ENCODE measurements at places on chromosomes 7 and 10.

- DNase-seq: no peak
These were observed 27.3 kb downstream of the ANXA11 start for GRCh38 chr10:80177781-80178636.

DNA sequence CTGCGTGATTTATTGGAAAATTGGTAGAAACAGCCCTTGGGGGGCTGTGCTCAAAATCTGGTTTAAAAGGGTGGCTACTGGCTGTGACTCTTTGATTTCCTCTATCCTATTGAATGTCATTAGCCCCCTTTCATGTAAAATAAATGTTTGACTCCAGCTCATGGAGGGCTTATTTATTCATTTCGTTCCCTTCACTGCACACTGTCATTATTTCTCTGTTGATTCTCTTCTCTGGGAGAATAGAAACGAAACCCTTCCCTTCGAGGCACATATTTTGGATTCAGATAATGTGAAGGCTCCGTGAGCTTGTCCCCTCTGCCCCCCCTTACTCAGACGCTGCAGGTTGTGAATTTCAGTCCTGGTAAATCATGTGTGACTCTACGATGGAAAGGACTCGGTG lies 203.9 kb upstream of the GPR26 start:
- no peak for DNase-seq

- peak; percentile 68 for DNase-seq
These were observed 350.0 kb downstream of the CRPPA start for GRCh38 chr7:16071246-16071857.

DNA sequence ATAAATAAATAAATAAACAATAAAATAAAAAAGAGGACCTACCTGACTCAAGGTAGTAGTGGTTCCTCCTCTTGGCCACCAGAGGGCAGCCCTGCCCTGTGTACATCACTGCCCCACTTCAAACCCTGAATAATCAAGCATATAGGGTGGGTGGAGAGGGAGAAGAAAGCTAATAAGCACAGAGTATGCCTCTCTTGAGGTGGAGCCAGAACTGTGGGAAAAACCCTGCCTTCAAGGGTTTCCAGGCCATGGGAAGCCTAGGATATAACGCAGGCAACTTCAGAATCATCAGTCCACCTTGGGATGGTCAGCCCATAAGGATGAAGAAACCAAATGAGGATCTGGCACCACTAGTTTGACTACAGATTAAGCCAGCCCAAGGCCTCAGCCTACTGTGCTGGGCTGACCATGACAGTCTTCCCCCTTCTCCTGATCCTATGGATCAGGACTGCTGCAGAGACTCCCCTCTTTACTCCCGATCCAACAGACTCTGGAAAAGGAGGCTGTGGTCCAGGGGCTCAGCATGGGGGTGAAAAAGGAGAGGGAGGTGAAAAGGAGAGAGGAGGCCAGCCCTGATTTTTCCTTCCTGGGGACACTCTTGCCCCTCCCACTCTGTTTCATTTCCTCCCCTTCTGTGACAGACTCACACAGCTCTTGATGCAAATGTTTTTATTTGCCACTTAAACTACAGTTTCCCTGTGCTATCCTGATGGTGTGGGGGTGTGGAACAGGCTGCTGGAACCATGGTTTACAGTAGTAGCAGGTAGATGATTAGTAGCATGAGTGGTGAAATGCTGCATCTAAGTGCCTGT lies 10.1 kb downstream of the AVPI1 start:
- peak; percentile 52 for DNase-seq

DNA sequence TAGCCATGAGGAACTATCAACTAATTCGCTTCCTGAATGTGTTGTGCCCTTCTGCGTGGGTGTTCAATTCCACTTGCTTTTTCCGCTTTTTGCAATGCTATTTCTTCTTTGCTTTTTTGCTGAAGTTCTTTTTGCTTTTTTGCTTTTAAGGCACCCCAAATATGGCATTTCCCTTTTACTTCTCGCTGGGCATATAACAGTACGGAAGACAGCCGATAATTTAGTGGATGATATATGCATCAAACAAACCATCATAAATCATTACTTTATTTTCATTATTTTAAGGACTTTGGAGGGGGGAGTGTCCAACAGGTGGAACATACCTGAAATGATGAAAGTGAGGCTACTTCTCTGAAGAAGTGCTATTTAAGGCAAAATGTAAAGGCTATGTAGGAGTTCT lies 277.0 kb upstream of the MTPN start:
- DNase-seq: no peak

DNA sequence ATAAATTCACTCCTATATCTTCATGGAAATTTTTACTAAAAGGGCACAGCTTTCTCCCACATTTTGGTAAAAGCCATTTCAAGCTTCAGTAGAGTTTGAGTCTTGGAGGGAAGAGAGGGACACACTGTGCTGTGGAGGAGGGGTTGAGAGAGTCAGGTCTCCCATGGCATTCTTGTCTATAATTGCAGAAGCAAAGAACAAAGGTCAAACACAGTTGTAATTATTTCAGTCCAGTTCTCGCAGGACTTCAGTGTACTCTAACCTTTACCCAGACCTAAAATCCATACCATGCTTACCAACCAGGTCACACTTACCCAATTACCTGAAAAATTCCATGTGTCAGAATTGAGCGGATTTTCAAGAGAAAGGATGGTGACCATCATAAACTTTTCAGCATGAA lies 298.4 kb downstream of the XPNPEP1 start:
- DNase-seq: no peak

DNA sequence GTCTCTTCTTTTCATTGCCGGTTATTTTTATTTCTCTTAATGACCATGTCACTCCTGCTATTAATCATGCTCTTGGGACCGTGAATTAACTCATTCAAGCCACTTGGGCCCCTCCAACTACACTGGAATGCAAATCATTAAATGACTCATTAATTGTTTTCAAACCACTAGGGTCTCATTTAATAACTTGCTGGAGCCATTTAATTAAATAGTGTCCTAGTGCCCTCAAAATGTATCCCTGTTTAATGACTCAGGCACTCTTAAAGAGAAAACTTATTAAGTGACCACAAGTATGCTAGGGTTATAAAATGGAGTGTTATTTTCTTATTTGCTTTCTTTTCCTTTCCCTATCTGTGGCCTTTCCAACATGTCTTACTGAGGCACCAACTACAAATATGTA lies 73.0 kb downstream of the PLXDC2 start:
- peak; percentile 34 for DNase-seq

GRCh38 chr10:92880233-92880861 lies 32.0 kb downstream of the EXOC6 start:
- peak; percentile 53 for DNase-seq

DNA sequence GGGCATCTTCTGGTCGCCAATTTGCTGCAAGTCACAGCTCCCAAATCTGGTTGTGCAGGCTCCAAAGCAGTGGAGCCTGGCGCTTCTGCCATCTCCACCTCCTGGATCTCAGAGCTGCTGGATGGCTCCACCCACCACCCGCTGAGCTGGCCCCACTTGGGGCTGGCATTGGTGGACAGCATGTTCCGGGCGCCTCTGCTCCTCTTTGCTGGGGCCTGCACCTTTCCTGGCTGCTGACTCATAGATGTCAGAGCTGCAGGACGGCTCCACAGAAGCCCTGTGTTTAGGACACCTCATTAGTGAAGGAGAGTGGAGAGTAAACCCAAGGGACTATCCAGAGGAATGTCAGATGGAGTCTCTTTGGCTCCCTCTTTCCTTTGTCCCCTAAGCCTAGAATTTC lies 27.4 kb downstream of the MAPK8 start:
- DNase-seq: peak; percentile 4

- no peak for DNase-seq
These were observed 304.2 kb upstream of the BMPER start for GRCh38 chr7:33601101-33601500.

DNA sequence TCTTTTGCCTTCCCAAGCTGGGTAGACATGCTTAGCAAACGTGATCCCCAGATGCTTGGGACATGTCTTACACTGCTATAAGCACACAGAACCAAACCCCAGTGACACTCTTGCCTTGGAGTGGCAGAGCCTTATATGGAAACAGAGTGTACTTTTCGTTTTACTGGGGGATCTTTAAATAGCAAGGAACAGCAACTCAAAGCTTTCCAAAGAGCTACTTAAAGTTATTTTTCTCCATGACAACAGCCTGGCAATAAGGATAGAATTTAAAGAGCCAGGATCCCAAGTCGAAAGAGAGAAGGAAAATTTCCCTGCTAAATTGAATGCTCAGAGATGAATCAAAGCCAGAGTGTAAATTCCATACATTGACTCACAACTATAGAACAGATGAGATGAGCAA lies 67.8 kb downstream of the ZNF365 start:
- peak; percentile 48 for DNase-seq

GRCh38 chr10:132811891-132812481 lies 26.0 kb upstream of the NKX6-2 start:
- no peak for DNase-seq

GRCh38 chr10:108905821-108906220 lies 1017.5 kb downstream of the XPNPEP1 start:
- no peak for DNase-seq

DNA sequence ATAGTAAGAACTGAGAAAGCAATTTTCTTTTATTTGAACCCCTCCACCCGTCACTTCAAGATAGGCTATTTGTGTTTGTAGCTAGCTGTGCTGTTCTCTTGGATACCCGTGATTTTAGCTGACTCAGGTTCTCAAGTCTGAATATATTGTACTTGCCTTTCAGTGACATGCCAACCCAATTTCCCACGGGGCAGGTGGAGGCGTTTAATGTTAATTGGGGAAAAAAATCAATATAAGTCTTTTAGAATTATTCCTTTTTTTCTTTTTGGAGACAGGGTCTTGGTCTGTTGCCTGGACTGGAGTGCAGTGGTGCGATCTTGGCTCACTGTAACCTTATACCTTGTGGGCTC lies 36.4 kb downstream of the ZRANB1 start:
- no peak for DNase-seq

- peak; percentile 69 for DNase-seq
These were observed 82.9 kb upstream of the OGDHL start for GRCh38 chr10:49844775-49845595.

DNA sequence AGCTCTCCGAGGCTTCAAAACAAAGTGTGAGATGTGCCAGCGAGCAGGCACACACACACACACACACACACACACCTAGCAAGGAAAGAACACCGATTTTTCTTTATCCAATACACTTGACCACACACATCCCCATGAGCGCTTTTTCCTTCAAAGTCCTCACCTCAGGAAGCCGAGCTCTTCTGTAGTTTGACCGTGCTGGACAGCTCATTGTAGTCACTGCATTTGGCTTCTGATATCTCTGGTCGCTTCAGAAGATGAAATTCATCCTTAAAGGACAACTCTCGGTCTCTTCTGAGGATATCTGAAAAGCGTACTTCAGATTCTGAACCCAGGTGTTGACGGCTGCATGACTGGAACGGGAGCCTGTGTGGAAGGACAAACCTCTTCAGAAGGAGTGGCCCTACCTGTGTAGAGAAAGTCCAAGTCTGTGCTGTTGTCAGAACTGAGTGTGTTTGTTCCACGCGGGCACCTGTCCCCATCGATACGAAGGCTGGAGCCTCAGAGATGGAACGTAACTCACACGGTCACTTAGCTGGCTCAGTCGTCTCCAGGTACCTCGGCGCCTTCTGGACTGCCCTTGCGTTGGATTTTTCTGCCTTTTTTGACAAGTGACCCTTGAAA lies 28.1 kb upstream of the SHH start:
- no peak for DNase-seq
